ENCODE measurements at places on chromosomes 13 and 19. TPM values are rescaled to one million over a fixed set of nuclear protein-coding genes. Genes with fewer than 3 reads are reported as not detected.

GRCh38 chr19:36054733-36055686 lies at the start of gene WDR62:
Gene WDR62 (plus strand): TSS chr19:36054897. CDS start chr19:36054972, 75 bp downstream.
- peak within 1 kb of the TSS; percentile 83 for H3K27ac ChIP-seq
- H3K36me3 ChIP-seq: no peaks in the 10 kb centered on the region
- DNase-seq: peak; percentile 95

Gene ACP7
- total RNA-seq: not detected

DNA sequence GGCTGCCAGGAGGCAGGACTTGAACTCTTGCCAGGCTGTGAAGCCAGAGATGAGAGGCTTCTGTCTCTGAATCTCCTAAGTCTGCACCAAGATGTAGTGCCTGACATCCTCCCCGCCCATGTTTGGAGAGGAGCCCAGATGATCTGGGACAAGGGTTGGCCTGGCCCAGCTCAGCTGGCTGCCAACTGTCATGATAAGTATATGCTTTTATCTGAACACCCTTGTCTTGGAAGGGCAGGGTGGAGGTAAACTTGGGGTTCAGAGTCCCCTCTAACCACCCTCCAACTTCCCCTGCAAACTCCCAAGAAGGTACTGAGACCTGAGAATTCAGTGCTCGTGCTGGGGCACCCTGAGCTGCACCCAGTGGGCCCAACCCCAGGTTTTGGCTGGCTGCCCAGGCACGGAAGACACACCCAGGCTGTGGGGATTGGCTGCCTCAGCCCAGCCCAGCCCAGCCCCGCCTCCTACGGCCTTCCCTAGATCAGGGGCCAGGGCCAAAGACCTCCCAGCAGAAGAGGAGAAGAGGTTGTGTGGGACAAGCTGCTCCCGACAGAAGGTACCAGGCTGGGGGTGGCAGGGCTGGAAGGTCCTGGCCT lies at the start of gene CYP4F12:
Gene CYP4F12 (plus strand): TSS at position 508 of the 596 bp plus-strand sequence. CDS start 443 bp downstream, outside the sequence.
- H3K4me3 ChIP-seq: no peak within 1 kb of the TSS
- peak within 1 kb of the TSS; percentile 45 for H3K27ac ChIP-seq
- H3K4me1 ChIP-seq: peaks cover 7% of the 10 kb centered on the region
- H3K27me3 ChIP-seq: no peaks in the 10 kb centered on the region
- no peaks in the 10 kb centered on the region for H3K36me3 ChIP-seq

- peak; percentile 68 for DNase-seq
- H3K36me3 ChIP-seq: peaks cover 5% of the 10 kb centered on the region
- H3K27ac ChIP-seq: peak overlapping the region; percentile 68
- H3K4me3 ChIP-seq: peak overlapping the region; percentile 76
- H3K27me3 ChIP-seq: no peaks in the 10 kb centered on the region
Measured at GRCh38 chr19:4369888-4370260, 26.5 kb downstream of the MPND start.

Gene LNX2
- total RNA-seq: 3.2 TPM

DNA sequence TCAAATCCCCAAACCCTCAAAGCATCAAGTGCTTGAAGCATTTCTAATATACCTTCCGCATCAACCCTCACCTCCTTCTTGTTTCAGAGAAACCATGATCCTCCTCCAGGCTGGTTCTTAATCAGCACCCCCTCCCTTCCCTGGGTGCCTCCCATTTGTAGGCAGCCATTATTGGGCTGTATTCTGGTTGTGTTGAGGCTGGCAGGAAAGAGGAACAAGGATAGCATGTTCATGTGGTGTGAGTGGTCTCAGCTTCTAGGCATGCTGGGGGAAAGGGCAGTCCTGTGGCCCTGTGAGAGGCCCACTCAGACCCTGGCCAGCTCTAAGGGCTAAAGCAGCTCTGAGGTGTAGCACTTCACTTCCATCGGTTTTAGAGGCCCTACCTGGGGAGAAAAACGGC lies 18.9 kb upstream of the TRIM13 start:
- DNase-seq: no peak
- H3K36me3 ChIP-seq: no peaks in the 10 kb centered on the region
- H3K4me3 ChIP-seq: no peak overlapping the region

- DNase-seq: no peak
- H3K27ac ChIP-seq: no peak overlapping the region
- no peak overlapping the region for H3K4me3 ChIP-seq
- no peaks in the 10 kb centered on the region for H3K36me3 ChIP-seq
- no peaks in the 10 kb centered on the region for H3K27me3 ChIP-seq
Measured at GRCh38 chr13:95256091-95256490, 45.2 kb downstream of the ABCC4 start.
